ENCODE measurements at places on chromosomes 13 and 19.

- DNase-seq, result peak; percentile 91
These were observed at the start of gene NACC1 for GRCh38 chr19:13117772-13118423. NACC1 (plus strand) TSS chr19:13118264; CDS start chr19:13135208, 16,944 bp downstream.

DNA sequence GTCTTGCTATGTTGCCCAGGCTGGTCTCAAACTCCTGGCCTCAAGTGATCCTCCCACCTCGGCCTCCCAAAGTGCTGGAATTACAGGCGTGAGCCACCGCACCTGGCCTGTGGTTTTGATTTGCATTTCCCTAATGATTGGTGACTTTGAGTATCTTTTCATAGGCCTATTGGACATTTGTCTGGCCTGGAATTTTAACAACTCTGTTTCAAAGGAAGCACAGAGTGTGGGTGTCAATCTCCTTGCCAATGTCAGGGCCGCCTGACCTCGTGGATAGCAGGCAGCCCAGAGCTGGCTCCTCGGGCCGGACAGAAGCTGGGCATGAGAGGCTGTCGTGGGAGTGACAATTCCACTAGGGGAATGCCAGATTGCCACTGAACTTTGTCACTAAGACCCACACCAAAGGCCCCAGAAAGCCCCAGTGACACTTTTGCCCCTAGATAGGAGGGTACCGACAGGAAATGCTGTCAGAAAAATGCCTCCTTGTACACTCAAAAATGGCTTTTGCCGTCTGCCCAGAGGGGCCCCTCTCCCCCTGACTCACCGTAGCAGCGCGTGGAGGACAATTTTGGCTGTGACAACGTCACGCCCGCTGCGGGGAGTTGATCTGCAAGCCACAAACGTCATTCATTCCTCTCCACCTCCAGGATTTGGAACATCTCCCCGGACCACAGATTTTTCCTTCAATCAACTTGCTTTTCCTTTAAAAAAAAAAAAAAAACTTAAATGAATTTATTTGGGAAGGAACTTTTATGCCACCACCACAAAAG is 11.7 kb upstream of the ADGRE5 start:
- peak; percentile 89 for DNase-seq

DNA sequence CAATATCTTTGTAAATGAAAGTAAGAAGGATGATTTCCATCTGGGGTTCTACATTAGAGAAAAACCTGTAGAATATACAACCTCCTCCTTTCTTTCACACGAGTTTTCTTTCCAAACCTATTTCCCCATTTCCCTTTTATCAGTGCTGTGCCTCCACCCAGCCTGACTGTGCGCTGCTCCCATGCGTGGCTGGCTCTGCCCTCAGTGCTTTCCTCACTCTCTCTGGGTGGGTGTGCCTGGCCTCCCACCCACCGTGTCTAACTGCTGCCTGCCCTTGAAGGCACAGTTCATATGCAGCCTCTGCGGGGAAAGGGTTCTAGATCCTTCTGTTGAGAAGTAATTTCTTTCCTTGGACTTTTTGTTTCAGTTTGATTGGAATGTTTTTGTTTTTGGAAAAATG is 70.7 kb downstream of the PCCA start:
- DNase-seq, result no peak

DNA sequence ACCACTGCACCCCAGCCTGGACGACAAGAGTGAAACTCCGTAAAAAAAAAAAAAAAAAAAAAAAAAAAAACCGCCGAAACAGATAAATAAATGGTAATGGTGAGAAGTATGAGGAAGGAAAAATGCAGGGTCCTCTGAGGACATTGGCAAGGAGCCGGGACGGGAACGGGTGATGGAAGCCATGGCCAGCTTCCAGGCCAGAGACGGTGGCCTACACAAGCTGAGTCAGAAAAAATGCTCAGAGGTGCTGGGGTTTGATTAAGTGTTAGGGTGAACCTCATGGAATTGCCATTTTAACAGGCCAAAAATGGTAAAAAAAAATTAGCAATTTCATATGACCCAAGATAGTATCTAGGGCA is 866 bp upstream of the ZSWIM4 start:
- DNase-seq, result no peak

- no peak for DNase-seq
These were observed at the start of gene CYSLTR2 for GRCh38 chr13:48653472-48653939. CYSLTR2 (plus strand) TSS chr13:48653929; CDS start chr13:48706818, 52,889 bp downstream.

DNA sequence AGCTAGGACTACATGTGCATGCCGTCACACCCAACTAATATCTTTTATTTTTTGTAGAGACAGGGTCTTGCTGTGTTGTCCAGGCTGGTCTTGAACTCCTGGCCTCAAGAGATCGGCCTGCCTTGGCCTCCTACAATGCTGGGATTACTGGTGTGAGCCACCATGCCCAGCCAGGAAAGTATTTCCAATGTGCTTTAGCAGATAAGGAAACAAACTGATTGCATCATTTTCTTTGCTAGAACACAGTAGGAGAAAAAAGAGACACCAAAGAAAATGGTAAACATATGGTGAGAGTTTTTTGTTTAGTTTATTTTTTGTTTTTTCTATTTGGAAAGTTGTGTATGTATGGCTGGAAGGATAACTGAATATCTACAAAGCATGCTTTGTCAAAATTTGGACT is 46.9 kb upstream of the AKAP11 start:
- no peak for DNase-seq

GRCh38 chr13:62696490-62696889 is 1280.8 kb upstream of the PCDH20 start:
- DNase-seq, result no peak

GRCh38 chr13:100434010-100434763 is 154.4 kb downstream of the GGACT start:
- DNase-seq, result no peak

- DNase-seq, result peak; percentile 65
These were observed 11.7 kb downstream of the CYTH2 start for GRCh38 chr19:48480558-48481500.

- no peak for DNase-seq
These were observed 9.5 kb upstream of the WTIP start for GRCh38 chr19:34471906-34472700.

GRCh38 chr13:106917673-106918556 is 350.0 kb upstream of the ARGLU1 start:
- peak; percentile 81 for DNase-seq

GRCh38 chr19:43818500-43818899 is 8.6 kb upstream of the ZNF283 start:
- DNase-seq, result no peak

DNA sequence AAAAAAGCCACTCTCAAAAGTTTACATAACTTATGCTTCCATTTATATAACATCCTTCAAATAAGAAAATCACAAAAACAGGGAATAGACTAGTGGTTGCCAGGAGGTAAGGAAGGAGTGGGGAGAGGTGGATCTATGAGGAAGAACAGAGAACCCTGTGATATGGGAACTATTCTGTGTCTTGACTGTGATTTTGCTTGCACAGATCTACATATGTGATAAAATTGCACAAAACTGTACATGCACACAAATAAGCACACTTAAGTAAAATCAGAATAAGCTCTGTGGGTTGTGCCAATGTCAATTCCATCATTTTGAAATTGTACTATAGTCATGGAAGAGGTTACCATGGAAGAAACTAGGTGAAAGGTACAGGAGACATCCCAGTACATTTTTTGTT is 121.6 kb upstream of the SGCG start:
- no peak for DNase-seq

DNA sequence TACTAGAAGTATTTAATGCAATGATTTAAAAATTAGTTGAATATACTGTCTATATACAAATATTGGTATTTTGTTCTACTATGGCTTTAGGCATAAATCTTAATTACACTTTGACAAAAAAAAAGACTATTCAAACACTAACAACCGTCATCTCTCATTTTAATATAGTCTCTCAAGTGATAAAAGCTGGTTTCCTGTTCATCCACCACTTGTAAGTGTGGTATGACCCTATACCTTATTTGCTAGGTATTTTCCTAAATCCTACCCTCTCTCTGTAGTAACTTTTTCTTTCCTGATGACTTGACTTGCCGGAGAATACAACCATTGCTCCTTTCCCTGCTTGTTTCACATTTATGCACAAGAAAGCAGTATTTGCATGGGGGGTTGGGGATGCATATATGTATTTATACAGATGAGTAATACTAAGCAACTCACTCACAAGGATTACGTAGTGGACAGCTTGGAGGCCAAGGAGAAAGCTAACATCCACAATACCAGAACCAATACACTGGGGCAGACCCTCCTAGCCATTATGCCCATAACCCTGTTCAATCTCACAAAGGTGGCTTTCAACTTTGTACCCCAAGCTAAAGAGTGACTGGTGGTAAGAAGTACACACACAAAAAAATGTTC is 12.7 kb upstream of the EFNB2 start:
- DNase-seq, result no peak

DNA sequence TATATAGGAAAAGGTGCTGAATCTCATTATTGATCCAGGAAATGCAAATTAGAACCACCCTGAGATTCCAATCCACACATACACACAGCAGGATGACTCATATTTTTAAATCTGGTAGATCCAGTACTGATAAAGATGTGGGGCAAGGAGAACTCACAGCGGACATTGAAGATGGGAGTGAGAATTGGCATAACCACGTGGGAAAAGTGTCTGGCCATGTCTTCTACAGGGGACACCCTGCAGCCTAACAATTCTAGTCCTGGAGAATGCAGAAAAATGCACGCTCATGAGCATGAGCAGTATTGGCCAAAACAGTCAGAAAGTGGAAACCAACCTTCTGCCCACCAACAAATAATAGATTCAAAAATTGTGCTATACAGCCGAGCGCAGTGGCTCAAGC is 13.5 kb upstream of the BCL3 start:
- no peak for DNase-seq

DNA sequence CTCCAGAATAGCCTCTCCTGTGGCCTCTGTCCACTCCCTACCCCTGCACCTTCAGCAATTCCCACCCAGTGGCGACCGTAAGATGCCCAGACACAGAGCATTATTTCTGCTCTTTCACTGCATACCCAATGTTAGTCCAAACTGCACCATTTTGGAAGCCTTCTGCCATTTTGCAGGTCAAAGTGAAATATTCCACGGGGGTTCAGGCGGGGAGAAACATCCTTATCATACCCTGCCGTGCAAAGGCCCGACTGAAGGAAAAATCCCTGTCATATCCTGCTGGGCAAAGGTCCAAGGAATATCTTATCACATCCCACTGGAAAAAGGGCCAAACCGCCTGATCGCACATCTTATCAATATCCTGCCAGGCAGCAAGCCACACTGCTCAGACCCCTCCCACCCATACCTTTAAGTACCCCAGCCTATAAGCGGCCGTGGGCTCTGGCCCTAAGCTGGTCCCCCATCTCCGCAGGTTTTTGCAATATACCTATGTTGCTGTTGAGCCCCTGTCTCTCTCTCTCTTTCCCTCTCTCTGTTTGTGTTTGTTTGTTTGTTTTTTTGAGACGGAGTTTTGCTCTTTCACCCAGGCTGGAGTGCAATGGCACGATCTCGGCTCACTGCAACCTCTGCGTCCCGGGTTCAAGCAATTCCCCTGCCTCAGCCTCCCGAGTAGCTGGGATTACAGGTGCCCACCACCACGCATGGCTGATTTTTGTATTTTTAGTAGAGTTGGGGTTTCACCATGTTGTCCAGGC is 18.2 kb downstream of the CLEC11A start:
- no peak for DNase-seq

GRCh38 chr13:31722673-31723072 is 16.7 kb upstream of the RXFP2 start:
- no peak for DNase-seq

GRCh38 chr13:110518571-110518970 is 43.0 kb downstream of the RAB20 start:
- no peak for DNase-seq

- peak; percentile 63 for DNase-seq
These were observed 486 bp upstream of the SPINT2 start for GRCh38 chr19:38263689-38264485.

DNA sequence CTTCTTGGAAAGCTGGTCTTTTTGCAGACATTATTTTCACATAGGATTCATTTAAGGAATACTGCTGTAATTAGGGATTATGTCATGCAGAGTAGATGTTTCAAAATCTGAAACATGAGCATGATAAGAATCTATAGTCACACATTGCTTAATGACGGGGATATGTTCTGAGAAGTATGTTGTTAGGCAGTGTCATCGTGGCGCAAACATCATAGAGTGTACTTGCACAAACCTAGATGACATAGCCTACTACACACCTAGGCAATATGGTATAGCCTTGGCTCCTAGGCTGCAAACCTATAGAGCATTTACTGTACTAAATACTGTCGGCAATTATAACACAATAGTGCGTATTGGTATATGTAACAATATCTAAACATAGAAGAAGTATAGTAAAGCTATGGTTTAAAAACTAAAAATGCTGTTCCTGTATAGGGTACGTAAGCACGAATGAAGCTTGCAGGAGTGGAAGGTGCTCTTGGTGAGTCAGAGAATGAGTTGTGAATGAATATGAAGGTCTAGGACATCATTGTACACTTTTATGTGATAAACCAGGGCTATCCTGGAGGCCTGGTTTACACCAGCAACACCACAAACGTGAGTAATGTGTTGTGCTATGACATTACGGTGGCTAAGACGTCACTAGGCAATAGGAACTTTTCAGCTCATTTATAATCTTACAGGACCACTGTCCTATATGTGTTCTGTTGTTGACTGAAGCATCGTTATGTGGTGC is 283.1 kb downstream of the MTUS2 start:
- DNase-seq, result no peak

- DNase-seq, result no peak
These were observed 136.3 kb downstream of the DCT start for GRCh38 chr13:94343243-94343585.

GRCh38 chr13:27349458-27349857 is 75.0 kb upstream of the GTF3A start:
- DNase-seq, result no peak

GRCh38 chr19:50433201-50434180 is 799 bp downstream of the MYBPC2 start:
- DNase-seq, result no peak

GRCh38 chr19:56474308-56474707 is 2.8 kb downstream of the ZNF667 start:
- DNase-seq, result no peak

DNA sequence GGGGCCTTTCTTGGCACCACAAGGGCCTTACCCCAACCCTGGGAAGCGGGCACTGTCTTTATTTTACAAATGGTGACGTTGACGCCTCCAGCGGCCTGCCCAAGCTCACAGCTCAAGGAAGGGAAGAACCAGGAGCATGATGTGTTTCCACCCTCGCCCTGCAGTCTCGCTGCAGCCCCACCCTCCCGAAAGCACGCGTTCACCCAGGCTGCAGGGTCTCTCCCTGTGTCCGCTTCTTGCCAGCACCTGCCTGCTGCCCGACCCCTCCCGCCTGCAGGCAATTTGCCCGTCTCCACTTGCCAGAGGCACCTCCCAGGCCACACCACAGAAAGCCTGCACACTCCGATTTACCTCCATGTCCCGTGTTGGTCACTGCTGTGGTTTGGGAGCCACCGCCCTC is 76.6 kb downstream of the SLC15A1 start:
- no peak for DNase-seq

- no peak for DNase-seq
These were observed 40.1 kb downstream of the SERTM1 start for GRCh38 chr13:36713887-36714286.

GRCh38 chr19:40594657-40595091 is 6.5 kb upstream of the LTBP4 start:
- DNase-seq, result no peak

DNA sequence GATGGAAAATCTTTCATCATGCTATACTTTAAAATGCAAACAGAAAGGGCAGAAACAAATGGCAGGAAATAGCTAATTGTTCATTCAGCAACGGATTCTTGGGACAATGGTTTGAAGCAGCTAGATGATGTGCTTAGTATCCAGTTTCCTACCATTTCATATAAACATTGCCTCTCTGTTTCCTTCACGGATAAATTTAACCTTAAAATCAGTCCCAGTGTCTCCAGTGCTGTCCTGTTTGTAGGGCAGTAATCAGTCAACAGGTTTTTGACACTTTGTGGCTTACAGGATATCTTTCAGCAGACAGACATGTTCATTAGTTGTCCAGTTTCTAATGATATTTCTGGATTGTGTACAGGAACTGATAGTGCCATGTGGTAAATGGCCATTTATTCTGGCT is 24.7 kb upstream of the RB1 start:
- DNase-seq, result no peak
